ENCODE measurements at places on chromosomes 2 and 18.

- DNase-seq, result no peak
Measured at GRCh38 chr2:195925120-195925519, 143.5 kb downstream of the DNAH7 start.

- DNase-seq, result no peak
Measured at GRCh38 chr2:1663621-1664020, 80.7 kb downstream of the PXDN start.

GRCh38 chr18:68391801-68392200 lies 323.1 kb downstream of the TMX3 start:
- no peak for DNase-seq

- DNase-seq, result no peak
Measured at GRCh38 chr2:106638043-106638442, 150.9 kb downstream of the CD8B2 start.

Data from stimulated activated CD4-positive, alpha-beta T cell treated with anti-CD3 and anti-CD28 coated beads, TNF-alpha, amount 100 ng/mL, for 24 hours (primary cell).